ENCODE measurements at places on chromosomes 13 and 19.

- DNase-seq: peak; percentile 84
These were observed 81.2 kb downstream of the STARD13 start for GRCh38 chr13:33204130-33204927.

DNA sequence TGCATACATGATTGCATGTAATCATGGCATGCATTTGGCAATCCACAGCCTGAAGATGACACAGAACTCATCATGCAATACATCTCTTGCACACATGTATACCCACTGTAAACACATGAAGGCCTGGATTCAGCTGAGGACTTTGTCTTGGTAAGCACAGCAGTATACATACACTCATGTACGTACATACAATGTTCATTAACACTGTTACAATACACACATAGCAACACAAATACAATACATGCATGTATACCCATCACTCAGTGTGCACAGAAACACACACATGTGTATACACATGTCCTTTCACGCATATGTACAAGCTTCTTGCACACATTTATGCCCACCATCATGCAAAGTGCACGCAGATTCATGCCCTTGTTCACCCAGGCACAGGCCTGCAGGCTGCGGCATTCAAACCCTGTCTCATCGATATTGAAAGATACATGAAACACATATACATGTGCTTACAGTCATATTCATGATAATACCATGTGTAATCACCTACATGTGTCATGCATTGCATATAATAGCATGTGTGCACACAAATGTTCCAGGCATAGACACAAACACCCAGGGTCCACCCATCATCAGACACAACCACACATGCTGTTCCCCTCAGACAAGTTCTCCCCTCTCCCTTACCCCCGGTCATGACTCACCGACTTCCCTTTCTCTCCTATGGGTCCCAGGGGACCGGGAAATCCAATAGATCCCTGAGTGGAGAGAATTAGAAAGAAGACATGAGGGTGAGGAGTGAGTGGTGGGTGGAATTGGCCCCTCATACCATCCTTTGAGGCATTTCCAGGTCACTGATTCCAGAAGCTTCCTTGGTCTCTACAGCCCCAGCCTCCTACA lies 28.7 kb downstream of the COL5A3 start:
- no peak for DNase-seq

- DNase-seq: peak; percentile 26
These were observed 10.3 kb downstream of the ZNF574 start for GRCh38 chr19:42086188-42086736.

GRCh38 chr19:4029247-4029614 lies 21.7 kb downstream of the PIAS4 start:
- peak; percentile 71 for DNase-seq

DNA sequence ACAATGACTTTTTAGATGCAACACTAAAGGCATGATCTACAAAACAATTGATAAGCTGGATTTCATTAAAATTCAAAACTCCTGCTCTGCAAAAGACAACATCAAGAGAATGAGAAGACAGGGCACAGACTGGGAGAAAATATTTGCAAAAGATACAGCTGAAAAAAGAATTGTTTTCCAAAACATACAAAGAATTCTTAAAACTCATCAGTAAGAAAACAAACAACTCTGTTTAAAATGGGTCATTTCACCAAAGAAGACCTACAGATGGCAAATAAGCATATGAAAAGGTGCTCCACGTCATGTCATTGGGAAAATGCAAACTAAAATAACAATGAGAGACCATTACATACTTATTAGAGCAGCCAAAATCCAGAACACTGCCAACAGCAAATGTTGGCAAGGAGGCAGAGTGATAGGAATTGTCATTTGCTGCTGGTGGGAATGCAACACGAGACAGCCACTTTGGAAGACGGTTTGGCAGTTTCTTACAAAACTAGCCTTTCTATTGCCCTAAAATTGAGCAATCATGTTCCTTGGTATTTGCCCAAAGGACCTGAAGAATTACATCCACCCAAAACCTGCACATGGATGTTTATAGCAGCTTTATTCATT lies 39.2 kb downstream of the FLT1 start:
- no peak for DNase-seq

GRCh38 chr13:106700439-106700838 lies 132.5 kb upstream of the ARGLU1 start:
- no peak for DNase-seq

DNA sequence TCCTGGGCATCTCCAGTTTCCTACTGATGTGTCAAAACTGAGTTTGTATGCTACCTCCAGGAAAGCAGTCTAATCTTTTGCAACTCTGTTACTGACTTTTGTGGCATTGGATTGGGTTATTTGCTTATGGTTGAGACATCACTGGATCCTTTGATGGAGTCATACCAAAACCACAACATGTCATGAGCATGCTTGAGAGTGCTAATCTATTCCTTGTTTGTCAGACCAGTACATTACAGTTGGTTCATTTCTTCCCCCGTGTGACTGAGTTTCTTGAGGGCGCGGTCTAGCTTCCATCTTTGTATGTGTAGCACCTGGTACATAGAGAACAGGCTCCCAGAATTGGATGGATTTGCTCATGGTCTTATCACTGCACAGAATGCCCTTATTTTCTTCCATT lies 43.2 kb downstream of the SUGT1 start:
- no peak for DNase-seq

- DNase-seq: peak; percentile 84
These were observed at the start of gene PGPEP1 for GRCh38 chr19:18340190-18340989. Gene PGPEP1, plus strand, starts transcription at chr19:18340598. Its CDS starts 84 bp downstream, at chr19:18340682.

DNA sequence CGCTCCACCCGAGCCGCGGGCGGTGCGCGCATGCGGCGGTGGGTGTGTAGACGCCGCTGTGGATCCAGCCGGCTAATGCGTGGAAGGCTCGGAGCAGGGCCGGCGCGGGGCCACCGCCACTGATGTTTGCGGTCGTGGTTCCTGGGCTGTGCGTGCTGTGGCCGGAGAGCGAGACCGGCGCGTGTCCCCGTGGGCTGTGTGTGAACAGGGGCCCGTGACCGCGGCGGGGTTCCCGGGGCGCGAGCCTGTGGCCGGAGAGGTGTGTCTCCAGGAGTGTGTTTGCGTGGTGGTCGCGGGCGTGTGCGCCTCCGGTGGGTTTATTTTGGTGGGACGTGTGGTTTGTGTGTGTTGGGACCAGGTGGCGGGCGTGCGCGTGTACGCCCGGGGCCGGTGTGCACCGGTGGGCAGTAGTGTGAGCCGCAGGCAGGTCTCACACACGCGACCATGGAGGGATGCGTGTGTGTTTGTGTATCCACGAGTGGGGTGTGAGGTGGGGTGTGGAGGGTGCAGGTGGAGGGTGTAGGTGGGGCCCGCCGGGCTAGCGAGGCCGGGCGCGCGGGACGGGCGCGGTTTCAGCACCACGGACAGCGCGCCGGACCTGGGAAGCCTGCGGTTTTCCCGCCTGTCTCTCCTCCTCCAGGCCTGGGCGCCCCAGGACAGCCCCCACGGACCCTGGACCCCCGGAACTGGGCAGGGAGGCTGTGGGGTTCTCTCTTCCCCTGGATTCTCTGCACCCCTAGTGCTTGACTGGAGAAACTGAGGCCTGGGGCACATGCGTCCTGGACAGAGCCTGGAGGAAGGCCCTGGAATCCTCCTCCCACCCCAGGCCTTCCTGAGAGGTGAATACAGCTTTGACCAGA lies 1.6 kb downstream of the HCN2 start:
- DNase-seq: no peak

DNA sequence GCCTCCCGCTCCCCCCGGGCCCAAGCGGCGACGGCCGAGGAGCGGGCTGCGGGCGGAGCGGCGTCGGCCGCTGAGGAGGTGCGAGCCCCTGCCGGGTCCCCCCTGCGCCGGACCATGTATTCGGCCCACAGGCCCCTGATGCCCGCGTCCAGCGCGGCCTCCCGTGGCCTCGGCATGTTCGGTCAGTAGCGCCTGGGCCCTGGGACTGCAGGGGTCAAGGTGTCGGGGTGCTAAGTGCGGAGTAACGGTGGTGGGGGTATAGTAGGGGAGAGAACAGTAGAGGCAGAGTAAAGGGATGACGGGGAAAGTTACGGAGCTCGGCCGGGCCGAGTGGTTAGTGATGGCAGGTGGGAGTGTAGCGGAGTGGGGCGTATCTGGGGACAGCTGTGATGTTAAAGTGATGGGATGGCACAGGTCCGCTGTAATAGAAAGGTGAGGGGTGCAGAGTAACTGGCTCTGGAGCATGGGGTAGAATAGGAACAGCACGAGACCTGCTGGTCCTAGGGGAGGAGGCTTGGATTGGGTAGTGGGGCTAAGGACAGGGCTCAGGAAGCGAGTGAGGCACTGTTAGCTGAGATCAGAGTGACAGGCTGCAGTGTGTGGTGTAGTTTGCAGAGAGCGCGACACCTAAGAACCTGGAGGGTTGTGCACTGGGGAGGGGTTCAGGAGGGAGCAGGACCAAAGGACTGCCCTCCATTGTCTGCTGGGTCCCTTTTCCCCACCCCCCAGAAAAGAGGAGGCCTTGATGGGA lies 15.7 kb downstream of the CIC start:
- peak; percentile 81 for DNase-seq

DNA sequence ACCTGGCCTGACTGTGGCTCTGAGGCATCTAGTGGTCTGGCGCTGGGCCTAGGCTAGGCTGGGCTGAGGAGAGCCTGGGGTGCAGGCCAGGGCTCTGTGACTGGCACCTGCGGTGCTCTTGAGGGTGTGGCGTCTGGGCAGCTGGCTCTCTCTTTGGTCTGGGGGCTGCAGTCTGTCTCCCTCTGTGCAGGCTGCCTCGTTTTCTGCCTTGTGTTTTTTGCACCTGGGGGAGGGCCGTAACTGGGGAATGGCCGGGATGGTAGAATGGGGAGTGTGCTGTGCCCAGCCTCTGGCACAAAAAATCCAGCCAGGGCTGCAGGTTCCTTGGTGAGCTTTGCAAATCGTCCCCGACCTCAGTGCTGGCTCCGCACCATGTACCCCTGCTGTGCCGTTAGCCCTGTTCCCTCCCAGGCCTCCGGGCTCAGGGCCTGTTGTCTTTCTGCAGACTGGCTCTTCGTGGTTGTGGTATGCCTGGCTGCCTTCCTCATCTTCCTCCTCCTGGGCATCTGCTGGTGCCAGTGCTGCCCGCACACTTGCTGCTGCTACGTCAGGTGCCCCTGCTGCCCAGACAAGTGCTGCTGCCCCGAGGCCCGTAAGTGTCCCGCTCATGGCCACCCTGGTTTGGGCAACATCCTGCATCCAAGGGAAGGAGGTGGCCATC lies 6.5 kb upstream of the USF2 start:
- DNase-seq: peak; percentile 39

GRCh38 chr13:69389899-69390298 lies 717.7 kb upstream of the ATXN8OS start:
- no peak for DNase-seq

- DNase-seq: no peak
These were observed 591.7 kb downstream of the GPC6 start for GRCh38 chr13:93818345-93818744.
